ENCODE measurements at places on chromosomes 13 and 19. TPM values are rescaled to one million over a fixed set of nuclear protein-coding genes. Genes with fewer than 3 reads are reported as not detected.

Gene KLK14
- 0.41 TPM for total RNA-seq

DNA sequence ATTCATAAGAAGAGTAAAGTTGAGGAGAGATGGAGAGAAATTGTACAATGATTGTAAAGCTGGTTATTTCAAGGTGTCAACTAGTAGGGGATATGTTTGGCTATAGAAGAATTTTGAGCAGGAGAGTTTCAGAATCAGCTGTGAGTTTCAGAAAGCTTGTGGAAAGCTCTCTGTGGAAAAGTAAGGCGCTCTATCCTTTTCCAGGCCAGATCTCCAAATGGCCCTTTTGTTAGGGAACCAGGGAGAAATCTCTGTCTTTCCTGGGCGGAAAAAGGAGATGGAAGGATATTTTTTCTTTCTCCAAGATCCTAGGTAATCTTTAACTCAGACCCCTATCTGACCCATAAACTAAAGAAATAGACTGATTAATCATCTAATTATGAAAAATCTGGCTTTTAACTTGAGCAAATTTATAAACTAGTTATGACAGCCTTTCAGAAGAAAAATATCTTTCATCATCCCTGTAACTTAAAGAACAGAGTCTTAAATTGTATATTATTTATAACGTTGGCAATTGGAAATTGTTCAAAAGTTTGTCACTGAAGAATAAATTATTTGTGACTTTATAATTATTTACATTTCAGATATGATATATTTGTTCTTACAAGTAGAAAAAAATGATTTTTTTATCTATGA is 34.5 kb downstream of the SPRY2 start:
- DNase-seq, result no peak

GRCh38 chr13:91768746-91769145 is 370.3 kb downstream of the GPC5 start:
- no peak for DNase-seq

DNA sequence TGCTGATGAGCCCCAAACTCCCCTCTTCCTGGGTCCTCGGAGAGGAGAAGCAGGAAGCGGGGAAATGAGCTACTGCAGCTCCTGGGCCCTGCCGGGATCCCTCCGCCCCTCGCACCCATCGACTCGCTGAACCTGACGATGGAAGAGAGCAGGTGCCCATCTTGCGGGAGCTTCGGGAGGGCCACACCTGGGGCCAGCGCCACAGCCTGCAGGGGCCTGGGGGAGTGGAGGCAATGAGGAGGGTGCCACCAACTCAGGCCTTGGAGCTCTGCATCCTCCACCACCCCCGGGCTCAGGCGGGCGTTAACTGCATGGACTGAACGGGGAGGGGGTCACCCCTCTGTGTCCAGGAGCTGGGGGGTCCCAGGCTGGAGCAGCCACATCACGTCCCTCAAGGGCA is 8.3 kb downstream of the TCF3 start:
- DNase-seq, result no peak

DNA sequence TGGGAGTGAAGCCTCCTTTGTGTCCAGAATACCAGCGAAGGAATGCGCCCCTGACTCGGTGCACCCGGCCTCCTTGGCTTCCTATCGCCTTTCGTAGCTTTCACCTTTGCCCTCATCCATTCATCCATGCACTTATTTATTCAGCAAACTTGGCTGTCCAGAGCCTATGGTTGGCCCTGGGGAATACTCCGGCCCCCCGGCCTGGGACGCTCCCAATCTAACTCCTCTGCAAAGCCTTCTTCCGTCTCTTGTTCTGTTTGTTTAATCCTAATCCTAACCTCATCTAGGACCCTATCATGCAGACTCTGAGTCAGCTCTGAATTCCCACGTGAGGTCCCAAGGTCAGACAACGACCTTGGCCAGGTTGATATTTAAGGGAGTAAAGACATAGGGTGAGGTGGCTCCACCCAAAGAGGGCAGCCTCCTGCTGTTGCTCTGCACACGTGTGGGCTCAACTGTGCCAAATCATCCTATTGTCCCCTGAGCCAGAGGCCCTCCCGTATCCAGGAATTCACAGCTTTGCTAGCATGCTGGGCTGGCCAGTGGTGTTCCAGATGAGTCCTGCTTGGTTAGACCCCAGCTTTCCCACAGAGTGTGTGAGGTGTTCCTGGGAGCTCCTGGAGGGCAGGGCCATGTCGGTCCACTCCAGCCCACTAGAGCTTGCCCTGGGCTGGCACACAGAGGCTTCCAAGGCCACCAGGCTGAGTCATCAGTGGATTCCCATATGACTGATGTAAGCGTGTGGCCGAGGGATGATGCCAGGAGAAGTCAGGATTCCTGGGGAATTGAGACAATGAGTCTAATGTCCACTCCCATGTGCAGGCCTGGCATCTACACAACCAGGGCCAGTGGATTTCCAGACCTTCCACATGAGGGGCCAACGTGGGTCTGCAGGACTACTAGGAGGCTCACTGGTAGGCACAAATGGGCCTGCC is 6.5 kb upstream of the CCNE1 start:
- DNase-seq, result no peak

GRCh38 chr13:24865163-24865953 is 101.4 kb downstream of the RNF17 start:
- DNase-seq, result no peak

DNA sequence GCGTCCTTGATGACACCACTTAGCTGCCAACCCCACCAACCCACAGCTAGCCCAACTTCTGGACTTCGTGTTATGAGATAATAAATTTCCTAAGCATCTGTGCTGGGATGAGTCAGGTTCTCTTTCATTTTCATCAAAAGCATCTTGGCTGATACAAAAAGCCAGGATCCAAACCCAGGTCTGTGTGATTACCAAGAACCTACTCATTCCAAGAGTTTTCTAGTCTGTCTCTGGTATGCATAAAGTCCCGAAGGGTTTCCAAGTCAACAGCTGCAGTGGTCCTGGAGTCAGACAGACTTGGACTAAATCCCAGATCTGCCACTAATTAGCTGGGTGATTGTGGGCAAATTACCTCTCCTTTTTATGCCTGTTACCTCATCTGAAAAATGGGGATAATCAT is 55.5 kb upstream of the SERP2 start:
- DNase-seq, result no peak

- DNase-seq, result no peak
Measured at GRCh38 chr13:58474581-58474980, 843.0 kb downstream of the PCDH17 start.

All from mucosa of descending colon (tissue), 3 donors.